ENCODE measurements at places on chromosomes 12 and 14. TPM values are rescaled to one million over a fixed set of nuclear protein-coding genes. Genes with fewer than 3 reads are reported as not detected.

KLRB1 gene
- polyA plus RNA-seq: 1.5 TPM

CLEC4A gene
- 1.9 TPM for polyA plus RNA-seq

IRF9 gene
- 74.8 TPM for polyA plus RNA-seq

TAS2R30 gene
- not detected for polyA plus RNA-seq

AJUBA gene
- 12.8 TPM for polyA plus RNA-seq

ARL6IP4 gene
- 210 TPM for polyA plus RNA-seq

SOAT2 gene
- 0.25 TPM for polyA plus RNA-seq

SRRM4 gene
- 1.4 TPM for polyA plus RNA-seq

EPYC gene
- polyA plus RNA-seq: 1.6 TPM

SLC6A15 gene
- polyA plus RNA-seq: 2.0 TPM

ASB2 gene
- 3.5 TPM for polyA plus RNA-seq

NPC2 gene
- 291 TPM for polyA plus RNA-seq

SMCO3 gene
- polyA plus RNA-seq: 0.20 TPM

HOXC10 gene
- 4.3 TPM for polyA plus RNA-seq

APOLD1 gene
- 8.2 TPM for polyA plus RNA-seq

DENND5B gene
- 34.7 TPM for polyA plus RNA-seq

SLC4A8 gene
- 52.7 TPM for polyA plus RNA-seq

TAS2R8 gene
- not detected for polyA plus RNA-seq

AMN gene
- 3.0 TPM for polyA plus RNA-seq

IPO4 gene
- 156 TPM for polyA plus RNA-seq

SERPINA12 gene
- not detected for polyA plus RNA-seq

XRCC3 gene
- 16.6 TPM for polyA plus RNA-seq

GNB3 gene
- 1.6 TPM for polyA plus RNA-seq

KRT6C gene
- polyA plus RNA-seq: not detected

MIP gene
- 1.1 TPM for polyA plus RNA-seq

ZDHHC22 gene
- polyA plus RNA-seq: 0.84 TPM

ACYP1 gene
- polyA plus RNA-seq: 38.8 TPM

SELPLG gene
- 10.4 TPM for polyA plus RNA-seq

All from testis (tissue), 5 donors.